ENCODE measurements at places on chromosomes 7 and 10.

GRCh38 chr7:728602-729001, 1.5 kb upstream of the PRKAR1B start:
- no peak for DNase-seq

DNA sequence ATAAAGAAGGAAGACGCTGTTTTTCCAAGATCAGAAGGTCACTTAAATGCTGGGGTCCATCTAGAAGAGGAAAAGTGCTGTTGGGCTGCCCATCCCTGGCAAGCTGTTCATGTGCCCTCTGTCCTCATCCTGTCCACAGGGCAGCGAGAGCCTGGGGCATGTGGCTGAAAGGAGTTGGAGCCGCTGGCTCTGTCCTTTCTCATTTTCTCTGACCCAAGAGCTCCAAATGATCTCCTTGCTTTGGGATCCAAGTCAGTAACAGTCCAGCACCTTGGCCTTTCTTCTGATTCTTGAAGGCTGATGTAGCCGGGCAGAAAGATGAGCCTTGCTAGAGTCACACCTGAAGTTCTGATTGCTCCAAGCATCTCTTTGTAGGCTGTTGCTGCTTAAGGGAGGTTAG, 44.4 kb downstream of the SPDYE5 start:
- no peak for DNase-seq

DNA sequence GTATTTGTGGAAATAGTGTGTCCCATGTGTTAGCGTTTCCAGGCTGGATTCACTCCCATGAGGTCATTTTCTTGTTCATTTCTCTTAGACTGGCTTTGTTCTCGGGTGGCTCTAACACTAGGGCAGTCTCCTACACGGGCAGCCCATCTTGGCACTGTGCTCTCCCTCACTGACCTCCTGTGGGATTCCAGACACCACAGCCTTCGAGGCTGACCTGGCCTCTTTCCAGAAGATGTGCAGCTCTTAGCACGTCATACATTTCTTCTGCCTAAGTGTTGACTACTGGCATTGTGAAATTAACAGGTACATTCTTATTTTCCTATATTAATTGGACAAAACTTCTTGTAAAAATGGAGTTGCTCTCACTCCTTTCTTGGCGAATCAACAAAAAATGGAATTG, 72.8 kb downstream of the INSYN2A start:
- DNase-seq = no peak

- no peak for DNase-seq
These were observed 37.6 kb downstream of the MICU1 start for GRCh38 chr10:72588266-72588665.

- DNase-seq = no peak
These were observed 3.5 kb downstream of the EGFR start for GRCh38 chr7:55022002-55022985.

GRCh38 chr10:97612386-97612785, 20.9 kb downstream of the MORN4 start:
- no peak for DNase-seq

DNA sequence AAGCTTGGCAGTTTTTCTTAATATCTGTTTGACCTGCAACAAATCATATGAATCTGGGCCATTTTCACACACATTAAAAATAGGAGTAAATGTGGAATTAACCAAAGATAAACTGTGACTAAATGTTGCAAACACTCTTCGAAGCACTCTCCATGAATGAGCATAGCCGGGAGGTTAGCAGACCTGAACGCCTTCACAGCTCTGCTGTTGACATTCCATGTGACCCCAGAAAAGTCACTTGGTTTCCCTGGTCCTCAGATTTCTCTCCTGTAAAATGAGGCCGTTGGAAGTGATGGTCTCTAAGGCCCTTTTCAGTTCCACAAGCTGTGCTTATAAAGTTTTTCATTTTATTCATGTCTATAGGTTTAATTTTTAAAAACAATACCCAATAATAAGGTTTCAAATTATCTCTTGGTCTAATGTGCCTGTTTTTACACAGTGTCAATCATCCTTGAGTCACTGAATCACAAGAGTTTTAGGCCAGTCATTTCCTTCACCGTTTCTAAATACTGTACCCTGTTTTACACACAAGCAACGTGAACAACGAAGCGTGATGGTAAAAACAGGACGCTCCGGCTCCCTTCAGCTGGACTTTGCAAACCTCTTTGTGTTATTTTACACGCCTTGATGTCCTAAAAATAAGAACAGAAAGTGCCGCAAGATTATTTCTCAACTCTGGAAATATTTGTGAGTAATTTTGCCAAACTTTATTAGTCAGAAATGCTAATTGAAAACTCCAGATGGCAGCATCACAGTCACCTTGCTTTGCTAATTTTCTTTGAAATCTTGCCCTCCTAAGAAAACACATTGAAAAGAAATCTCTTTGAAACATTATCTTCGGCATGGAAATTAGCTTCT, 38.6 kb upstream of the MET start:
- no peak for DNase-seq

DNA sequence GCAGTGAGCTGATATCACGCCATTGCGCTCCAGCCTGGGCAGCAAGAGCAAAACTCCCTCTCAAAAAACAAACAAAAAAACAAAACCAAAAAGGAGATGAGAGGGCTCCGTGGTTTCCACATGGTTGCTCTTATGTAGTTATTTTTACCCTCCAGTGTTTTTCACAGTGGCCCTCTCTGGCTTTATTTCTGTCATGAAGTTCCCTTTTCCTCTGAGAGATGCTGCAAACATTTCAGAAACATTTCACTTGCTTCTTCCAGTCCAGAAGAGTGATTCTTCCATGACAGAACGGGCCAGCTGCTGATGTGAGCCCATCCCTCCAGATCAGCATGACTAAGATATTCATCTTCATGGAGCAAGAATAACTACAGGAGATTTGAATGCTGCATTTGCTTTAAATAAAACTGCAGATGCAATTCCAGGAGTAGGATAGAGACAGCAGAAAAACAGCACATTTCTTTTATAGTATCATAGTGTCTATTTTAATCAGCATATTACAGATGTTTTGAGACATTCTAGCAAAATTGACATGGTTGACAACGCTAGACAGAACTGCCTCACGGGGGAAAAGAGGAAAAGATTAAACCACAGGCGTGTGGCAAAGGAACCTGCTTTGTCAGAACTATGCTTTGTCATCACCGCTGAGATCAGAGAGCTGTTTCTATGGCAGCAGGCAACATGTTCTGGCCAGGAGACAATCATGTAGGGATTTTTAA, 40.3 kb downstream of the NRCAM start:
- DNase-seq = no peak

DNA sequence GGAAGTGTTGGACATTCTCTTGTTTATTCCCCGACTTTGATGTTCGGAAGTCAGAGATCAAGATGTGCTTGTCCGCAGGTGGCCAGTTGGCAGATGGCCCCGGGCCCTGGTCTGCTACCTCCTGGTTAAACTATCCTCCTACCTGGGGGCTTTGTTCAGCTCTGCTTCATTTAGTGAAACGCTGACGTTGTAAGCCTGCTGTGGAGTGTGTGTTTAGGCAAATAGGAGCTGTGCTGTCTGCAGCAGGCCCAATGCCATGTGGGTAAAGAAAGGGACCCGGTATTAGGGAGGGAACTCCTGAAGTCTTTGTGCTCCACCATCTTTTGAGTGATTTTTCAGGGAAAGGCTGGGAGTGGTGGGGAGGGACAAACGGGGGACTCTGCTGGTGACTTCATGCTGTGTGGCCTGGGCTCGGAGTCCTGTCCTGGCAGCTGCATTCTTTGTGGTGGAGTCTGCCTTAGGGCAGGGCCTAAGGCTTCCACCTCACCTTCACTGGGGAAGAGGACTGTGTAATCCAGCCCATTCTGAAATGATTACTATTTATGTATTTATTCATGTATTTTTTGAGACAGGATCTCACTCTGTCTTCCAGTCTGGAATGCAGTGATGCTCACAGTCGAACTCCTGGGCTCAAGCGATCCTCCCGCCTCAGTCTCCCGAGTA, 171.1 kb upstream of the KLF6 start:
- no peak for DNase-seq

GRCh38 chr10:22704471-22704911, 9.9 kb downstream of the PIP4K2A start:
- DNase-seq = no peak

- no peak for DNase-seq
These were observed 130.3 kb upstream of the POT1 start for GRCh38 chr7:125059861-125060456.

- no peak for DNase-seq
These were observed 34.6 kb upstream of the MALRD1 start for GRCh38 chr10:19014034-19014433.

DNA sequence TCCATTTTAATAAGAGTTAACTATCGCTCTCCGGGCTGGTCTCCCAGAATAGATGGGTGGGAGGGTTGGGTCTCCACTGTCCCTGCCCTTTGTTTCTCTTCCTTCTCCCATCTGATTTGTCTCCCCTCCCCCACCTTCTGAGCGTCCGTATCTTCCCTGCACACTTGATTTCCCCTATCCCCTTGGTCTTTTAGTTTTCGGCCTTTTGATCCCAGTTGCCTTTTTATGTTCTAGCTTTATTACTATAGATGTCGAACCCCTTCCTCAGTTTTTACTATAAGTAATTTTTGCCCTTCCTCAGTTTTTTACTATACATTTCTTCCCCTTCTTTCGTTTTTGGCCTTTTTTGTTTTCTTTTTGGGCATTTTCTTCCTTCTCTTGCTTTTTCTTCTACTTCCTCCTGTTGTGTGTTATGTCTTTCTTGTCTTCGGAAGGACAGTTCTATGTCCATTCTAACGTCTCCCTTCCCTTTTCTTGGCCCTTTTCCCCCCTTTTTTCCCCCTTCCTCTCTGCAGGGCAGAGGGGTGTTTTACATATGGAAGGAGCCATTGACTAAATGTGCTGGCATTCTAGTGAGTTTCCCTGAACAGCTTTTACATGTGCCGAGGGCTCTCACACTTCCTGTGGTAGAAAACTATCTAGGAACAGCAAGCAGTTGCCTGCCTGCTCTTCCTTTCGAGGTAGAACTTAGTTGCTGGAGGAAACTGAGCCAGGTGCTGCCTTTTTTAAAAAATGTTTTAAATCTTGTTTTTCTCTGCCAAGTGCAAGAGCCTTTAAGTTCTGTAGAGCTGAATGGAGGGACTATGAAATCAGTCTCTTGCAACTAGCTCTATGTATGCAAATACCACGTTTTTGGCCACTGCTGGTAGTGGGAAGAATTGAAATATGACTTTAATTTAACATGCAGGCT, 2.8 kb downstream of the TET1 start:
- DNase-seq = no peak

DNA sequence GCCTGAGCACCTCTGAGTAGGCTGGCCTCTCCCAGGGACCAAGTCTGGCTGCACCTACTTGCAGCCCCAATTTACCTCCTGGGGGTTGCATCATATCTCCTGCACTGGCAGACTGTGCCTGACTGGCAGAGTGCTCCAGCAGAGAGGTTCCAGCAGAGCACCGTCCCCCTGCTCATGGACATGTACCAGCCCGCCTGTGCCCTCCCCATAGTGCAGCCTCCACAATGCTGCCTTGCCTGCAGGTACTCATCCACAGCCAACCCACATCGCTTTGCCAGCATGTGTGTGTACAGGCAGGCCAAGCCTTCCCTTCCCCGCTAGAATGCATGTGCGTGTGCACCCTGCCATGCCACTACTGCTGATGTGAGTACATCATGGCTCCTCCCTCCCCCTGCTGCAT, 105.5 kb upstream of the NPSR1 start:
- no peak for DNase-seq

DNA sequence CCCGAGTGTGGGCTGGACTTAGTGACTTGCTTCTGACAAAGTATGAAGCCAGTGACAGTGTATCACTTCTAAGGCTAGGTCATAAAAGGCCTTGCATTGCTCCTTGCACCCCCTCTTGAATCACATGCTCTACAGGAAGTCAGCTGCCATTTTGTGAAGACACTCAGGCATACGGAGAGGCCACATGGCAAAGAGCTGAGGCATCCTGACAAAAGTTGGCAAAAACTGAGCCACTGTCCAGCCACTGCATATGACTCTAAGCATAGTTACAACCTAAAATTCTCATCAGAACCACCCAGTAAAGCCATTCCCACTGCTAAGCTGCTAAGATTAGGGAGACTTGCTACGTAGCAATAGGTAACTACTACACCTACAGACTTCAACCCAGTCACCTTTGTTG, 18.6 kb downstream of the COBL start:
- DNase-seq = no peak

DNA sequence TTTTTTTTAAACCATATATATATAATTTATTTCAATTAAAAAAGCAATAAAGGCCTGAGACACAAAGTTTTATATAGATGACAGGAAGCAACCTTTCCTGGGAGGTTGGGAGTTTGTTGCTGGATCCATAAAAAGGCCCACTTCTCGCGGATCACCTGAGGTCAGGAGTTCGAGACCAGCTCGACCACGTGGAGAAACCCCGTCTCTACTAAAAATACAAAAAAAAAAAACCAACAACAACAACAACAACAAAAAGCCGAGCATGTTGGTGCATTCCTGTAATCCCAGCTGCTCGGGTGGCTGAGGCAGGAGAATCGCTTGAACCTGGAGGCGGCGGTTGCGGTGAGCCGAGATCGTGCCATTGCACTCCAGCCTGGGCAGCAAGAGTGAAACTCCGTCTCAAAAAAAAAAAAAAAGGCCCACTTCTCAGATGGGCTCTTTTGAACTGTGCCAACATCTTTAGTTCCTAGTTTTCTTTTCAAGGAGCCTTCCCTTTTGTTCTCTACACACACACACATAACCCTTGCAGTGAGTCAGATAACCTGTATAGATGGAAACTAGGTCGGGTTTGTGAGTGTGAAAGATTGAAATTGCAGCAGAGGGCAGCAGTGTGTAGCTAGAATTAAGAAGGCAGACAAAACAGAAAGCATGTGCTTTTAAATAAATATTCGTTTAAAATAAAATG, 1.2 kb upstream of the SMNDC1 start:
- DNase-seq = no peak

DNA sequence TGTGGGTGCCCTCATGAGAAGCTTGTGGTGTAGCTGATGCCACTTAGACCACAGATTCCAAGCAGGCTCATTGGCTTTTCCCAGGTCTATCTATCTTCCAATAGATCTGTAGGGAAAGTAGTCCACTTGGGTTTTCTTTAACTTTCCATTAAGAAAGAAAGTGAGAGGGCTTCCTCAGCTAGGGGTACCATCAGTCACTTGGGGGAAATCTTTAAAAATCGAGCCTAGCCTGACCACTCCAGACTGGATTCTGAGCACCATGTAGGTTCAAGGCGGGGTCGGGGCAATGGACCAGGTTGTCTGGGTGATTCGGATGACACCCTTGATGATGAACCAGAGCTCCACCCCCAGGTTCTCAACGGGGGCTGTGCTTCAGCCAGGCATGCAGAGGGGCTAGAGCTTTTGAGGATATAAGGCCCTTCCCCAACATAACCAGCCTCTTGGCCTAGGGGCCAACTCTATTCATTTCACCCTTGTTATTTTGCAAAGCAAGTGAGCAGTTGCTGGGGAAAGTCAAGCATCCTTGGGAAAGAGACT, 27.0 kb downstream of the ITPRIP start:
- no peak for DNase-seq

GRCh38 chr10:124125305-124126116, 32.1 kb upstream of the CHST15 start:
- no peak for DNase-seq

GRCh38 chr7:157558061-157558460, 221.3 kb downstream of the DNAJB6 start:
- DNase-seq = no peak

GRCh38 chr10:4390219-4390618, 435.8 kb upstream of the AKR1E2 start:
- DNase-seq = no peak

Measured in activated CD8-positive, alpha-beta memory T cell treated with anti-CD3 and anti-CD28 coated beads for 1 hour (primary cell).